ENCODE measurements at places on chromosomes 12 and 14.

DNA sequence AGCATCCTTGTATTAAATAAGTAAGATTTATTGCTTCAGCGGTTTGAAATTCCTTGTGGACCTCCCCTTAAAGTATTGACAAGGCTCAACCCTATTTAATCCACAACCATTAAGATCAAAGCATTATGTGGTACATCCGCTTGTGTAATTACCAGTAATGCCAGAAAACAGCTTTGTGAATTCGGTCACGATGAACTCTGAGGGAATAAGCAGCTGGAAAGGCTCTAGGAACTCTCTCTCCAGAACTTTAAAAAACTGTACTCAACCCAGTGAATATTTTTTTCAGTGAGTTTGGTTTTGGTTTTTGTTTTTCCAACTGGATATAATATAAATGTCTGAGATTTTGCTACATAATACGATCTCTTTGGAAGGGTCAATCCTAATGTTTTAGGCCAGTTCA is 49.3 kb upstream of the DIO2 start:
- DNase-seq = no peak

GRCh38 chr12:100414739-100415138 is 57.9 kb downstream of the SLC17A8 start:
- no peak for DNase-seq

DNA sequence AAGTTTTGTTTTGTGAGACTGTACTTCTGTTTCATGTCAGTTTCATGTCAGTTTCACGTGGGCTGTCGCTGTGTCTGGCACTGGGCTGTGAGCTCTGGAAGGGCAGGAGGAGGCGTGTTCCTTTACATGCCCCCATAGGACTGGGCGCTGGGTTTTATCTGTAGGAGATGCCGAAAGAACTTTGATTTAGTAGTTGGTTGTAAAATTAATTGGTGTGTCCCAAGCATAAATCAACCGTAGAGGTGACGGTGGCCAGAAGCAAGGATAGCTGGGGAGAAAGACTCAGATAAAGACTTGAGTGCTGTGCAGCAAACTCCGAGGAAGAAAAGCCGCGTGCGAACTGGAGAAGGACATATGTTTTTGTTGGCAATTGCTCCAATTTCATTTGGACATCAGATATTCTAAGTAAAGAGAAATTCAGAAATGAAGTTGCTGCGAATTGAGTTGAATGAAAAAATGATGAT is 182.5 kb downstream of the VRK1 start:
- DNase-seq = no peak

DNA sequence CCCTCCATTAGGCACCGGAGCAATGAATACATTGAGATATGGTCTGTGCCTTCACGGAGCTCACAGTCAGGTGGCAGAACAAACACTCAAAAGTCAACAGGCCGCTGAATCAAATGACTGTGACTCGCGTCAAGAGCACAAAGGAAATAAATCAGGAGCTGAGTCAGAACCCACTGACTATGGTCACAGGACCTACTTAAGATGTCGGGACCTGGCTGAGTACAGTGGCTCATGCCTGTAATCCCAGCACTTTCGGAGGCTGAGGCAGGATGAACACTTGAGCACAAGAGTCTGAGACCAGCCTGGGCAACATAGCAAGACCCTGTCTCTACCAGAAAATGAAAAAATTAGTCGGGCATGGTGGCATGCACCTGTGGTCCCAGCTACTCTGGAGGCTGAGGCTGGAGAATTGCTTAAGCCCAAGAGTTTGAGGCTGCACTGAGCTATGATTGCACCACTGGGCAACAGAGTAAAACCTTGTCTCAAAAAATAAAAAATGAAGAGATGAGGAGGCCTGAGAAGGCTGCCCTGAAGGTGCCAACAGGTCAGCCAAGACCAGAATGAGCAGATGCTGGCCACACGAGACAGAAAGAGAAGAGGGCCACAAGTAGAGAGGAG is 19.9 kb downstream of the TMEM233 start:
- peak; percentile 23 for DNase-seq

DNA sequence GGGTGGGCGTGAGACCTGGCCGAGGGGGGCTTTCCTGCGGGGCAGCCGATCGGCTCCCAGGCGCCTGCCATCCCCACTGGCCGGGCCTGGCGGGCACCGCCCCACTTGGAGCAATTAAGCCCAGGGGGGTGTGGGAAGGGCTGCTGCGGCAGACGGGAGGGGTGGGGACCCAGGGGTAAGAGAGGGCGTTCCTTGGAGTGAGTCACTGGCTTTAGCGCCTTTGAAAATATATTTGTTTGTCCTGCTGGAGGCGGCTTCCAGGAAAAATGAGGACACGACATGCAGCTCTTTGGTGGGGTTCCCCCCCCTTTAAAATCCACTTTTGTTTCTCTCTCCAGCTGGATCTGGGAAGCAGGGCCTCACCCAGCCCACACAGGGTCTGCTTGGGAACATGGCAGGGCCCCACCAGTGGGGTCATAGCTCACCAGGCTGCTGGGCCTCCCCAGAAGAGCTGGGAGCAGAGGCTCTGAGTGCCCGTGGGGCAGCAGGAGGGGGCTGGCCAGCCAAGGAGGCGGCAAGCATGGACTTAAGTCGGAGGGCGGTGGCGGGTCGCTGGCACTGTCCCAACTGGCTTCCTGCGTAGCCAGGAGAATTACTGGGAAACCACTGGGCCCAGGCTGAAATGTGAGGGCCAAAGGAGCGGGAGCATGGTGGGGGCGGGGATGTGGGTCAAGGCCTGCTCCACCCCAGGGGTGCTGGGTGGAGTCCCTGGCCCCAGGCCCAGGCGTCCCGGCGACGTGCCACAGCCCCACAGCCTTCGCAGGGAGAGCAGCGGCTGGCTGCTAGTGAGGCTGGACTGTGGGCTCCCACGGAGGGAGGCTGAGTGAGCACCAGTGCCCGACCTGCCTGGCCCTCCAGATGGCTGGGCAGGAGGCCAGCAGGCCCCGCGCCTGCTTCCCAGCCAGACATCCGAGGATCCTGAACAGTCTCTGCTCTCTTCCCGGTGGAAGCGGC is 128.0 kb downstream of the RFLNA start:
- DNase-seq = peak; percentile 97

- DNase-seq = no peak
Observed at GRCh38 chr14:44041700-44042099, 465.4 kb downstream of the FSCB start.

DNA sequence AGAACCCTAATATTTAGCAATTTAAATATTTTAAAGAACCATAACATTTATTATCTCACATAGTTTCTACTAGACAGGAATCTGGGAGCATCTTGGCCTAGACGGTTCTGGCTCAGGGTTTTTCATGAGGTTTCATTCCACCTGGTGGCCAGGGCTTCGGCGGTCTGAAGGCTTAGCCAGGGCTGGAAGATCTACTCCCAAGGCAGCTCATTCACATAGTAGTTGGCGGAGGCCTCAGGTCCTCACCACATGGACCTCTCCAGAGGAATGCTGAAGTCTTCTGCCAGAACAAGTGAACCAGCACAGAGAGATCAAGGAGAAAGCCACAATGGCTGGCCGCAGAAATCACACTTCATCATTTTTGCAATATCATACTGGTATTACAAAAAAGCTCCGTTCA is 68.2 kb downstream of the SINHCAF start:
- DNase-seq = no peak

DNA sequence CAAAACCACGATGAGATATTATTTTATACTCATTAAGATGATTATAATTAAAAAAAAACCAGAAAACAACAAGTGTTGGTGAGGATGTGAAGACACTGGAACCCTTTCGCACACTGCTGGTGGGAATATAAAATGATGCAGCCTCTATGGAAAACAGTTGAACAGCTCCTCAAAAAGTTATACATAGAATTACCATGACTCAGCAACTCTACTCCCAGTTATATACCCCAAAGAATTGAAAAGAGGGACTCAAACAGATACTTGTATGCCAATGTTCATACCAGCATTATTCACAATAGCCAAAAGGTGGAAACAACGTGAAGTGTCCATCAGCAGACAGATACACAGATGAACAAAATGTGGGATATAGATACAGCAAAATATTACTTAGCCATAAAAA is 53.1 kb downstream of the TAOK3 start:
- DNase-seq = no peak

- DNase-seq = peak; percentile 63
Observed at GRCh38 chr12:122423258-122424165, 1.0 kb upstream of the CLIP1 start.

DNA sequence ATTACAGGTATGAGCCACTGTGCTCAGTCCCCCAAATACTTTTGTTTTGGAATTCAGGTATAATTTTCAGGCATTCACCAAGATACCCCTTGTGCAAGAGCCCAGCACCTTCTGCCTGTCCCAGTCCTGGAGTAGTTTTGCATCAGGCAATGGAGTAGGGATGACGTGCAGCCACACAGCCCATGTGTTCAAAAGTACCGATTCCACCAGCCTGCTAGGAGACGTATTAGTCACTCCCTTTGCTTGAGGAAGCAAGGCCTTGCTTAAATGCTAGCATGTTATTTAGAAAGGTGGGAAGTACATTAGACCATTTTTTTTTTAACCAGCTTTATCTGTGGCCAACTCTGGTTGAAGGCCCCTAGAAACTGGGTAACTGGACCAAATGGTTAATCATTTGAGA is 15.0 kb upstream of the GALNT16 start:
- DNase-seq = no peak

GRCh38 chr12:24177889-24178288 is 228.4 kb upstream of the SOX5 start:
- peak; percentile 39 for DNase-seq

- DNase-seq = no peak
Observed at GRCh38 chr12:108342985-108343384, 3.9 kb upstream of the CMKLR1 start.

DNA sequence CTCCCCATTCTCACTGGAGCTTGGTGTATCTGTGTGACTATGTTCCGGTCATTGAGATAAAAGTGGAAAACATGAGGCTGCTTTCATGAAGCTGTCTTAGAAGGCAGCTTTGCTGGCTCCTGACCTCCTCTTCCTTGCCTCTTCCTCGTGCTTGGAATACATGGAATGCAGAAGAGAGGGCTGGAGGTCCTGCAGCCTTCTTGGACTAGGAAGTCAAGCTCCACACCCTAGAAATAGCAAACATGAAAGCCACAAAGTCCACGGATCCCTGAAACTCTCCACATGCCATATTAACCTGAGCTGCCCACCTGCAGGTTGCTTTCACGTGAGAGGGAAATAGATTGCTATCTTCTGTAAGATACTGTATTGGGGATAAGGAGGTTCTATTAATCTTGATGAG is 51.0 kb downstream of the FZD10 start:
- DNase-seq = no peak

DNA sequence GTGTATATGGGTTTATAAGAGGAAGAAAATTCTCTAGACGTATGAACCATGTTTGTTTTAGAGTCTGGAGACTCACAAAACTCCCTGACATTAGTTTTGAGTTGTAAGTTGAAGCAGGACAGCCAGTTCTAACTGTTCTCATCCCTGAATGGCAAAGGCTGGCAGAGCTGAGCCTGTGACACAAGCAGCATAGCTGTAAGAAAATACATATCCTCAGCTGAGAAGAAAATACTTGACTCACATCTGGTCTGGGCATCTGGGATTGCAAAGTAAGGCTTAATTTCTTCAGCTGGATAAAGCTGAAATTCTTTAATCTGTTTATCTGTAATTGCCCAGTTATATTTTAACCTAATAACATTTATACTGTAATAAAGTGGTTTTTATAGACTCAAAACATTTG is 156.3 kb downstream of the PELI2 start:
- DNase-seq = no peak

DNA sequence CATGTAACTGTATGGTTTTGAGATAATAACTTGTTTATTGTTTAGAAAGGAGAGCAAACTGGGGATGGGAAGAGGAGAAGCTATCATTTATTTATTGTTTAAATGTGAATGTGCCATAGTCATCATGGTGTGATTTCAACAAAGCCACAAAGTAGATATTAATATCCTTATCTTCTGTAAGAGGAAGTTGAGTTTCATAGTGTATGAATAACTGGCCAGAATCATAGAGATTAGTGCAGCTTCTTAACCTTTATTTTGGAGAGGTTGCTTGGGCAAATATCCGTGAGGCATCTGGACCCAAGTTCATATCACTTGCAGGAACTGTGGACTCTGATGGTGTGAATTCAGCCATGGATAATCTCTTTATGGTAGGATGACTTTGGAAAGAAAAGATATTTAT is 26.8 kb upstream of the LYZ start:
- no peak for DNase-seq

DNA sequence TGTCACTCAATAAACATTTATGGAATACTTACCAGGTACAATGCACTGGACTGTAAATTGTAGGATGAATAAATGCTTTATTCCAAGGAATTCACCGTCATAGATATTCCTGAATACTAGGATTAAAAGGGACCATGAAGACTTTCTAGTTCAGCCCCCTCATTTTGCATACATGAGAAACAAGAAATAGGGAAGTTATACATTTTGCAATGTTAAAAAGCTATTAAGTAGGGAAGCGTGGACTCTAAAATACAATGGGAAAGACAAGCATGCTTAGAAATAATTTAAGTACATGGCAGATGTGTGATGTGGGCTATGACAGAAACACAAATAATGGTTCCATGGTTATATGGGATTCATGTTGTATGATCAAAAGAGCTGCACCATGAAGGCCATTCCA is 89.4 kb upstream of the SYT10 start:
- no peak for DNase-seq

GRCh38 chr14:37901978-37902377 is 305.7 kb upstream of the SSTR1 start:
- DNase-seq = no peak

GRCh38 chr12:80869264-80869663 is 68.5 kb downstream of the LIN7A start:
- DNase-seq = no peak

- DNase-seq = peak; percentile 8
Observed at GRCh38 chr12:46711756-46712155, 114.0 kb downstream of the SLC38A4 start.

GRCh38 chr12:80837342-80837978 is 100.3 kb downstream of the LIN7A start:
- DNase-seq = peak; percentile 83

- no peak for DNase-seq
Observed at GRCh38 chr12:41745593-41745992, 399.1 kb downstream of the GXYLT1 start.

DNA sequence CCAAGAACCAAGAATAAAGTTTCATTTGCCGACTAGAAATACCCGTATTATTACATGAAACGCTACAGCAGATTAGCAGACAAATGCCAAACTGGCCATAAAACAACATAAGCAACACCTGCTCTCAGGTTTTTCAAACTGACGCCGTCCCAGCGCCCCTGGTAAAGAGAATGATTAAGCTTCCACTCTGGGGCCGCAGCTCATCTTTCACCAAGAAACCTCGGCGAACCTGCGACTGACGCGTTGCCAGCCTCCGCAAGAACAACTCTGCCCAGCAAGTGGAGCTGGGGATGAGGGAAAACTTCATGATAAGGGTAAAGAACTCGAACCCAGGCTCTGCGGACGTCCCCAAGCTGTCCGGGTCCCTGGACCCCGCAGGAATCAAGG is 530 bp downstream of the ARL1 start:
- no peak for DNase-seq

GRCh38 chr12:39010406-39010805 is 105.0 kb upstream of the CPNE8 start:
- no peak for DNase-seq

GRCh38 chr14:46404865-46405811 is 246.4 kb downstream of the RPL10L start:
- DNase-seq = no peak

- no peak for DNase-seq
Observed at GRCh38 chr14:54881761-54882401, 20.7 kb downstream of the GCH1 start.

Data from astrocyte of the hippocampus (primary cell).